ENCODE measurements at places on chromosomes 12 and 14. TPM values are rescaled to one million over a fixed set of nuclear protein-coding genes. Genes with fewer than 3 reads are reported as not detected.

HOXC13 gene
- total RNA-seq: 0.11 TPM

HOXC4 gene
- not detected for total RNA-seq

KRT73 gene
- total RNA-seq: not detected

HOXC12 gene
- not detected for total RNA-seq

B4GALNT1 gene
- 2.6 TPM for total RNA-seq

BATF gene
- not detected for total RNA-seq

PROX2 gene
- not detected for total RNA-seq

GRCh38 chr12:54300225-54300731 lies 537 bp downstream of the NFE2 start:
- DNase-seq: peak; percentile 31

DNA sequence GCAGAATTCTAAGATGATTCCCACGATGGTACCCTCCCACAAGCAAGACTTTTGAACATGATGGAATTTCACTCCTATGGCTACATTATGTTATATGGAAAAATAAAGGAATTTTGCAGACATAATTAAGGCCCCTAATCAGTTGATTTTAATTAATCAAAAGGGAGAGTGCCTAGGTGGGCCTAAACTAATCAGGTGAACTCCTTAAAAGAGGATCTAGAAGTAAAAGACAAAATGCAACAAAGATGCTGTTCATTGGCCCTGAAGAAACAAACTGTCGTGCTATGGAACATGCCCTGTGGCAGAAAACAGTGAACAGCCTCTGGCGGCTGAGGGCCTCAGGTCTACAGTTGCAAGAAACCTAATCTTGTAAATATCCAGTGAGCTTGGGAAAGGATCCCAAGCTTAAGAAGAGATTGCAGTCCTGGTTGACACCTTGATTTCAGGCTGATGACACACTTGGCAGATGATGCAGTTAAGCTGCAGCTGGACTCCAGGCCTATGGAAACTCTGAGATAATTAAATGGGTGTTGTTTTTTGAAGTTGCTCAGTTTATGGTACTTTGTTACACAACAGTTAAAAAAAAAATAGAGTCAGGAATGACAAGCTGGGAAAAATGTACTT lies 13.8 kb downstream of the TMCC3 start:
- DNase-seq: no peak

GRCh38 chr14:106318700-106319099 lies 792.3 kb downstream of the TMEM121 start:
- DNase-seq: no peak

DNA sequence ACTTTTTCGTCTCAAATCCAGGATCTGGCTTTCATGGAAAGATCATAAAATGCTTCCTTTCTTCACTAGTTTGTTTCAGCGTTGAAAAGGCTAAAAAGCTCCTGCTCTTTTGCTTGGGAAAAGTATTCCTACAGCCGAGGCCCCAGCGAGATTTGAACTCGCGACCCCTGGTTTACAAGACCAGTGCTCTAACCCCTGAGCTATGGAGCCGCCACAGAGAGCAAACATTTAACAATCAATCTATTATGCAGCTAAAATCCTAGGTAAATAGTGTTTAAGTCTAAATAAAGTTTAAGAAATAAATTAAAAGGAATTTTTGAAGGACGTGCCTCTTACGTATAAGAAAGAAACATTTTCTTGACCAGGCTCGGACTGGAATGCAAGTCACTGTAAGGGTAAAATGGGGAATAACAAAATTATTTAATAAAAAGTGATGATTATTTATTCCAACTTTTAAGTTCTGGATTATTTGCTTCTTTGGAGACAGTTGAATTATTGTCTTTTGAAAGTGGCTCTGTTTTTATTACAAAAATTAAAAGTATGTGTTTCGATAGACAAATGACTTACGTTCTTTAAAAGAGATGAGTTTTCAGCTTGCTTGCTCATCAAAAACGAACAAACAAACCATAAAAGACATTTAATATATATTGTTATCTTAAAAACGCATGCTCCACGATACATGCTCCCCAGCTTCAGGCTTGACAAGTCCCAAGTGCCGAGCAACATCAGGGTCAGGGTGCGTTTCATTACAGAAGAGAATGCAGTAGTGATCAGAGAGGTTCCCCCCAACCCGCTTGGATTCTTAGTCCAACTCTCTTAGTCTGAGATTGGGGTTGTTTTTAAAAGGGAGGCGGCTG lies 10.2 kb downstream of the OR6S1 start:
- peak; percentile 71 for DNase-seq

DNA sequence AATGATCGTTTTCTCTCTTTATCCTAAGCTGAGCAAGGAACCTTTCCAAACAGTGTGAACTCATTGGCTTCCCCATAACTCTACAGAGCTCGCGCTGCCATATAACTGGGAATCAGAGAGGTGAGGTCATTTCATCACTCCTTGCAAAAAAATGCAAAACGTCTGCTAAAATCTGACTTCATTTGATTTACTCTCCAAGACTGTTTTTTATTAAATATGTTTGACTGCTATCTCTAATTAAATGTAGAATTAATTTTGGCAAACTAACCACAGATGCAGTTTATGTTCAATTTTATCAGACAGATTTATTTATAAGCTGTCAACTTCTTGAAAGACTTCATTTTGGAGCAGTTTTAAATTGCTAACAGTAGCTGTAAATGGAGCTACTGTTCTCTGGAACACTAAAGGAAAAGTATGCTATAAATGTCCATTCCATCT lies 131.6 kb upstream of the SOX5 start:
- no peak for DNase-seq

DNA sequence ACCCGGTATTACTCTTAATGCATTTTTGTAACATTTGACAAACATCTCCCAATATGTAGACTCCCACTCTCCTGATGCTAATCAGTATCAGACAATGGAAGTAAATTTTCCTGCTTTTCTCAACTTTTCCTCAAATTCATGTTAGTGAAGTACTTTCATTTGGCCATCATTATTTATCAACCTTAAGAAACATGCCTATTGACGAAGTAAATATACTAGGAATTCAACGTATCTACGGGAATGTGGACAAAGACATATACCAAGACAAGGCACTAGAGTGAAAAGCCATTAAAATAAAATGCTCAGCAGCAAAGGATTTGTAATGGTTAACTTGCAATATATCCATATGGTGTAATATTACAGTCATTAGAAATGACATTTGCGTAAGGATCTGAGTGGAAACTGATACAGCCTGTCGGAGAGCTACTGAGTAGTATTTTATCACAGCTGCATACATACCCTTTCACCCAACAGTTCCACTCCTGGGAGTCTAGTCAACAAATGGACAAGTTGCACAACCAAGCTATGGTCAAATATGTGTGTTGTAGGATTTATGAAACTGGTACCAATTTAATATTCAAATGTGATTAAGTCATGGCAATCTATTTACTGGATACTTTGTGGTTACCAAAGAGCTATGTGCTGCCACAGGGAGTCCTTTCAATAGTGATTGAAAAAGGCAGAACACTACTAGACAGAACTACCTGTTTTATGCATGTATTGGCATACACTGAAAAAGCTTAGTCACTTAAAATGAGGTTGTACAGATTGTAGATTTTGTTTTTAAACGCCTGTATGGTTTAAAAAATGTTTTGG lies 26.5 kb downstream of the NUDT4 start:
- no peak for DNase-seq

DNA sequence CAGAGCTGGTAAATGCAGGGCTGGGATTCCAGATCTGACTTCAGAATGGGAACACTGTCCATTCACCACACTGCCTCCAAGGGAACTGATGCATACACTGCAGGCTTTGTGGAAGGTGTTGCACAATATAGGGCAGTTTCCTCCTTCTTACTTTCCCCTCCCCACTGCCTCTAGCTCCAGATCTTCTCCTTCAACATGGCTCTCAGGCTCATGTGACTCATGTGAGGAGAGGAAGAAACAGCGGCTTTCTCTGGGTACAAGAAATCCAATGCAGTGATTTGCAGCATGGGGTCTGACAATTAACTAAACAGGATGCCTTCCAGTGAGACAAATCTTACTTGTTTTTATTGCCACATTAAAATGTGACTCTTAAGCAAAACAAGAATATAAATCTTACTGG lies 447.6 kb upstream of the CCDC196 start:
- no peak for DNase-seq

DNA sequence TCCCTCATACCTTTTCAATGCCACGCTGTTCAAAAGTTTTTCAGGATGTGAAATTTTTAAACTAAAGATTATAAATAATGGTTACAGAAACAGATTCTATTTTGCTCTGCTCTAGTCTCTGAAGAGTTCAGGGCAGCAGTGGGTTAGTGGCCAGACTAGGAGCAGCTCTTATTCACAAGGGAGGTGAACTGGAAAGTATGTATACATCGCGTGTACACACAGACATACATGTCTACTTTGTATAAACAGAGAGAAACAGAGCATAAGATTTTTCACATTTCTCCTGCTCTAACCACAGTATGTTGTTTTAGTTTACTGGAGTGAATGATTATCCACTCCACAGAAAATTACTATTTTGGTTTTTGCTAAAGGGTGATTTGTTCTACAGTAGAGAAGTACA lies 74.4 kb upstream of the CRY1 start:
- no peak for DNase-seq
